ENCODE measurements at places on chromosomes 1 and 21.

DNA sequence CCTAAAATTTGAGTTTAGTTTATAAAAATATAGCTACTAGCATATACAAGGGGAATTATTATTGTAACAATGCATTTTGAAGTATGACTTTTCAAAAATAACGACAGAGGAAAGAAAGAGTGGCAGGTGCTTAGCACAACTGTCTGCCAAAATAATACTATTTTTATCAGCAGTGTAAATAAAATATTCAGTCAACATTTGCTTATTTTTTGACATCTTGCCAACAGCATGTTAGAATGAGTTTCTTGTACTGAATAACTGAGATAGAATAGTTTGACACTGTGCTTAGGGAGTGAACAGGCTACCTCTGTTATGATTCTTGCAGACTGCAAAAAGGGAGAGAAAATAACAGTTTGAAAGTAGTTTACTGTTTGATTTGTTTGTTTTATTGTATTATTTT, 909.8 kb downstream of the BRINP3 start:
- no peak for DNase-seq

DNA sequence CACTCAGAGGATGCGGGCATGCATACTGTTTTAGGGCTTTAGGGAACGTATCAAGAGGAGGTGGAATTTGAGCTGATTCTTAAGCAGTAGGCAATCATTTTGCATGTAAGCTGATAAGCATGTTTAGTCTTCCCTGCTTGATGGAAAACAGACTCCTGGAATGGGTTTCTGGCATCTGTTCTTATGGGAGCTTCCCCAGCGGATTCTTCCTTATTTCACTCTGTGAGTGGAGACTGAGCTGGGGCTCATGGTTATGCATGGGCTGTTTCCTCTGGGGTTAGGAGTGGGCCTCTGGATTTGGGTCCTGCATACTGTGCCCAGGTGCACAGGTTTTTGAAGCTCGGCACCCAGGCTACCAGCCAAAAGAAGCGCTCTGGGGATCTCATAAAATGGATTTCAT, 93.4 kb downstream of the DIRAS3 start:
- no peak for DNase-seq

DNA sequence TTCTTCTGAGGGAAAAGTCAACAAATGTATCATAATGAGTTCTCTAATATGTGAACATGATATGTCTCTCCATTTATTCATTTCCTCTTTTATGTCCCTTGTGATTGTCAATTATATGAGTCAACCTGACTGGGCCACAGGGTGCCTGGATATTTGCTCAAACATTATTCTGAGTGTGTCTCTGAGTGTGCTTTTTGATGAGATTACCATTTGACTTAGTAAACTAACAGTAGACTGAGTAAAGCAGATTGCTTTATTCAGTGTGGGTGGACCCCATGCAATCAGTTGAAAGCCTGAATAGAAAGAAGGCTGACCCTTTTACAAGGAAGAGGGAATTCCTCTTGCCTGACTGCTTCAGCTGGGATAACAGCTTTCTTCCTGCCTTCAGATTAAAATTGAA, 142.6 kb downstream of the SLC35F3 start:
- DNase-seq, result no peak

GRCh38 chr21:35645991-35646390, 414.3 kb downstream of the SETD4 start:
- DNase-seq, result no peak

GRCh38 chr1:56578963-56579875, at the start of gene PLPP3:
TSS of gene PLPP3 (minus strand) at chr1:56579563. CDS start at chr1:56579016, 547 bp downstream.
- DNase-seq, result peak; percentile 91

- no peak for DNase-seq
These were observed 10.5 kb downstream of the ZMYM4 start for GRCh38 chr1:35278886-35279554.

GRCh38 chr1:242017580-242018233, 18.8 kb upstream of the MAP1LC3C start:
- DNase-seq, result no peak

- no peak for DNase-seq
These were observed 6.2 kb downstream of the COQ8A start for GRCh38 chr1:226946285-226946684.

DNA sequence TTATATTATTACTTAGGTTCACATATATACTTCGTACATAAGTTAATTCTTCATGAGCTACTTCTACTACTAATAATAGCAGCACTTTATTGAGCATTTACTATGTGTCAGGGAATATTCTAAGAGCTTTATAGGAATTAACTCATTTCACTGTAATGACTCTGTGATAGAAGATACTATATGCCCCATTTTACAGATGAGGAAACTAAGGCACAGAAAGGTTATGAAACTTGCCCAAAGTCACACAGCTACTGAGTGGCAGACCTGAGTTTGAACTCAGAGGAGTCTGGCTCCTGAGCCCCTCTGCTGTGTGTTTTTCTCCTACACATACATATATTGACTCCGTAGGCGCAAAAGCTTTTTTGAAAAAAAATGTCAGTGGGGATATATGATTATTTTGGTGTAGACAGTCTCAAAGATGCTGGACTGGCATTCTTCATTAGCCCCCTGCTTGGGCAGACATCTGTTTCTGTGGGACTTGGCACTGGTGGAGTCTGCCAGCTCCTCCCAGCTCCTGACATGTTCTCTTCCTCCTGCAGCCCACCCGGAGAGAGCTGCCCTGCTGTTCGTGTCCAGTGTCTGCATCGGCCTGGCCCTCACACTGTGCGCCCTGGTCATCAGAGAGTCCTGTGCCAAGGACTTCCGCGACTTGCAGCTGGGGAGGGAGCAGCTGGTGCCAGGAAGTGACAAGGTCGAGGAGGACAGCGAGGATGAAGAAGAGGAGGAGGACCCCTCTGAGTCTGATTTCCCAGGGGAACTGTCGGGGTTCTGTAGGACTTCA, 70.9 kb downstream of the TCP10L start:
- no peak for DNase-seq

DNA sequence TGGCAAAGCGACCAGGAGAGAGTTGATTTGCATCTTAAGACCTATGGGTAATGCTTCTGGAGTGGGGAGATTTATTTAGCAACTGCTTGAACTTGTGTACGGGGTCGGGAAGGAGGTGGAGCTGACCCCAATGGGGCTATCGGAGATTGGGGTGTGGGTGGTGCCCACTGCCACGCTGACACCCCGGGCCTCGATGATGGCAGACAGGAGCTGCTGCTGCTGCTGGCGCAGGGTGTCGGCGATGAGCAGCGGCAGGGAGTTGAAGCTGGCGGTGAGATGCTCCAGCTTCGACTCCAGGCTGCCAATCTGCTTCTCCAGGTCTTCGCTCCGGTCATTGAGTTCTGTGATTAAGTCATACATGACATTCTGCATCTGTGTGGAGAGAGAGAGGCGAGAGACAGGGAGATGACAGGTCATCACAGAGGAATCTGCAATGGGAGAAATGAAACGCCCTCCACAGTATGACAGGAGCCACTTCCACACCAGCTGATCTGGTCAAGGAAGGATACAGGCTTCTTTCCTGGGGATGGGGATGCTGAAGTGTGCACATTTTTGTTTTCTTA, 100.0 kb upstream of the ADAR start:
- DNase-seq, result no peak

DNA sequence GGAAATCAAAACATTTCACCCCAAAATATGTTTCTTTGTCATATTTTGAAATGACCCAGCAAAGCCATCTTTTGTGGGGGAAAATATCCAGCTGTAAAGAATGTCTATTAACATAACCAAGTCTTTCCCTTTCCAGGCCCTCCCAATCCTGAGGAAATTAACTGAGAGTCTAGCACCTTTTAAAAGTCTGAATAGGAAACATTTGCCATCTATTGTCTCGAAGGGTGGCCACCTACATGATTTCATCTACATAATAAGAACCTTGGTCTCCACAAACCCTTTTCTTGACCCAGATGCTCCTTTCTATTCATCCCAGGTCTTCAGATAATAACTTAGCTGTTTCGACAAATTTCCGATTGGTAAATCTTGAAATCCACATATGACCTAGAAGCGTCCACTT, 5.4 kb upstream of the MT1HL1 start:
- no peak for DNase-seq

- no peak for DNase-seq
These were observed 1.3 kb downstream of the PFKL start for GRCh38 chr21:44301141-44301540.

- DNase-seq, result no peak
These were observed 72.4 kb downstream of the PLXNA2 start for GRCh38 chr1:208171616-208172422.

DNA sequence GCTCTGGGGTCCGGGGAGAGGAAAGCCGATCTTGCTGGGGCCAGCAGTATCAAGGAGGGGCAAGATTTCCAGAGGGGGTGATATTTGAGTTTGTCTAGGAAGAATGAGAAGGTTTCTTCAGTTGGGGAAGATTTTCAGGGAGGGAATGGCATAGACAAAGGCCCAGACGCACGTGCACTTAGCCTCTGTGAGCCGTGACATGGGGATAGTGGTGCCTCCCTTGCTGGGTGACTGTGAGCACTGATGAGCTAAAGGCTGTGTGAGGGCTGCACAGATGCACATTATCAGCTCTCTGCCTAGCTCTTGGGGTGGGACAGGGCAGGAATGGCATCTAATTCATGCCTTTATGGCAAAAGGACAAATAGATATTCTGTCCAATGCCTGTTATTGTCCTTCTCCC, 1.8 kb downstream of the CDCP2 start:
- no peak for DNase-seq

GRCh38 chr1:171172471-171172870, 12.6 kb upstream of the FMO2 start:
- peak; percentile 30 for DNase-seq

DNA sequence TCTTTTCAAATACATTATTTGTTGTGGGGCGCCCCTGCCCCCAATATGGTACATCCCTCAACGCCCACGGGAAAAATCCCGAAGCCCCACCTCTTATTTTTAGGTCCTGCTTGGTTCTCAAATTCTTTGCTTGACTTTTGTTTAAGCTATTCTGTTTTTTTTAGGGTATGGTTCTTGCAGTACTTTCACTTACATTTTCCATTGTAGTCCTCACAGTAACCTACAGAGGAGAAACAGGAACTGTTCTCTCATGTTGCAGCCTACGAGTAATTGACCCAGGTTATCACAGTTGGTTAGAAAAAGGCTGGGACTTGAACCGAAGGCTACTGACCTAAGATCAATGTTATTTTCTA, 697 bp upstream of the C21orf91 start:
- DNase-seq, result peak; percentile 53

GRCh38 chr1:66767626-66768025, 15.4 kb downstream of the DYNLT5 start:
- no peak for DNase-seq

DNA sequence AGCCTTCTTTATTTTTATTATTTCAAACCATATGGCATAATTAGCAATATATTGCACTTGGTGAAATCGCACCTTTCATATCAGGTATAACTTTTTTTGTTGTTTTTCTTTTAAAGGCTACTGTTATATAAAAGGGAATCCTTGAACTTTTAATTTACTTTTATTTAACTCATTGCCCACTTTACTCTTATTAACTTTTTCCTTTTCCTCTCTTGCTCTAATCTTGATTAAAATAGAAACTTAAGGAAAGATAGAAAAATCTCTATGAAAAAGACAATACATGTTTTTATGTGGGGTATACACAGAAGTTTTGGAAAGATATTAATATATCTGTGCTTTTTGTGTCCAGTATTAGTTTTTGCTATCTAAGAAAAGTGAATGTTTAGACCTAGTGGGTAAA, 805.8 kb downstream of the USP25 start:
- DNase-seq, result no peak

- DNase-seq, result no peak
These were observed 1600.0 kb downstream of the BRINP3 start for GRCh38 chr1:188877668-188878067.

GRCh38 chr1:20057886-20058420, 12.0 kb upstream of the PLA2G5 start:
- DNase-seq, result no peak

GRCh38 chr1:50929376-50929958, 30.6 kb downstream of the FAF1 start:
- DNase-seq, result peak; percentile 6

- no peak for DNase-seq
These were observed 183.0 kb downstream of the HIVEP3 start for GRCh38 chr1:41735631-41736260.

DNA sequence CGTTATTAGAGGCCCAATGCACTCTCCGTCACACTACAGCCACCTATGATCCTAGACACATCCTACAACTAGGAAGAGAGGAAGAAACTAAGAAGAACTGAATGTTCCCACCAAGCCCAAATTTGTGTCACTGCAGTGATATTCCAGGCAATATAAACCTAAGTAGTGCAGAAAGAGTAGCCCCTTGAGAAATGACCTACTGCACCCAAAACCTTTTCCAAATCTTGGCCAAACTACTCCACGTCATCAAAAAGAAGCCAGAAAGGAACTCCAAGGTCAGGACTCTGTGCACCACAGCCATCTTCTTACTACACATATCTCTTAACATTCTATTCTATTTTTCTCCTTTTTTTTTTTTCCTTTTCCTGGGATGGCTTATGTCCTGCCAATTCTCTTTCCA, 60.2 kb downstream of the ADAMTS1 start:
- no peak for DNase-seq

DNA sequence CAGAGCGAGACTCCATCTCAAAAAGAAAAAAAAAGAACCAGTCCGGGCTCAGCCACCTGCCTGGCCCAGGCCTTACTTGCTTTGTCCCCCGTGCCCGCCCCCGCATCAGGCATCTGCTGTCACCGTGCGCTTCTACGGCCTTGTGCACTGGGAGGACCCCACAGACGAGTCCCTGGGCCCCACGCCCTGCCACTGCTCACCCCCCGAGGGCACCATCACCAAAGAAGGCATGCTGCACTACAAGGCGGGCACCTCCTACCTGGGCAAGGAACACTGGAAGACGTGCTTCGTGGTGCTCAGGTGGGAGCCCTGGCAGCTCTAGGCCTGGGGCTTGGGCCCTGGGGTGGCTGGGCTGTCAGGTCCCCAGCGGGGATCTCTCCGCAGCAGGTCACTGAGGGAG, 5.6 kb upstream of the SLC25A34 start:
- no peak for DNase-seq

GRCh38 chr1:24003331-24003972, 23.3 kb upstream of the SRSF10 start:
- DNase-seq, result no peak

GRCh38 chr1:10795276-10796021, 997 bp downstream of the CASZ1 start:
- DNase-seq, result no peak

DNA sequence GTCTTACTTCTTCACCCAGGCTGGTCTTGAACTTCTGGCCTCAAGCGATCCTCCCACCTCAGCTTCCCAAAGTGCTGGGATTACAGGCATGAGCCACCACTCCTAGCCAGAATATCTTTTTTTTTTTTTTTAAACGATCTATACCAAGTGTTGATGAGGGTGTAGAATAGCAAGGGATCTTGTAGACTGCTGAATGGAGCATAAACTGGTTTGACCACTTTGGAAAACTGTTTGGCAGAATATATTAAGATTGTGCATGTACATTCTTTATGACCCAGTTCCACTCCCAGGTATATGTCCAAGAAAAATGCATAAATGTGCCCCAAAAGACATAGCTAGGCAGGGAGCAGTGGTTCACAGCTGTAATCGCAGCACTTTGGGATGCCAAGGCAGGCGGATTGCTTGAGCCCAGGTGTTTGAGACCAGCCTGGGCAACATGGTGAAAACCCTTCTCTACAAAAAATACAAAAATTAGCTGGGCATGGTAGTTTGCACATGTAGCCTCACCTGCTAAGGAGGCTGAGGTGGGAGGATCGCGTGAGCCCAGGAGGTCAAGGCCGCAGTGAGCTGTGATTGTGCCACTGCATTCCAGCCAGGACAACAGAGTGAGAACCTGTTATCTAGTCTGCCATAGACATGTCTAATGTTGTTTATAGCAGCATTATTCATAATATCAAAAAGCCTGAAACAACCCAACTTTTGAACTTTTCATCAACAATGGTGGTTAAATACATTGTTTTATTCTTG, 184.0 kb downstream of the VPS13D start:
- DNase-seq, result no peak

- no peak for DNase-seq
These were observed 255.9 kb upstream of the KIAA0040 start for GRCh38 chr1:175448467-175448866.

All from AG04450 (cell line).